ENCODE measurements at places on chromosomes 11 and 22.

GRCh38 chr11:122784325-122784955 lies 53.9 kb upstream of the CRTAM start:
- peak; percentile 81 for DNase-seq

- DNase-seq: peak; percentile 56
These were observed 44.9 kb downstream of the PACSIN2 start for GRCh38 chr22:42970029-42970428.

- no peak for DNase-seq
These were observed 8.0 kb downstream of the APBB1 start for GRCh38 chr11:6410695-6411430.

DNA sequence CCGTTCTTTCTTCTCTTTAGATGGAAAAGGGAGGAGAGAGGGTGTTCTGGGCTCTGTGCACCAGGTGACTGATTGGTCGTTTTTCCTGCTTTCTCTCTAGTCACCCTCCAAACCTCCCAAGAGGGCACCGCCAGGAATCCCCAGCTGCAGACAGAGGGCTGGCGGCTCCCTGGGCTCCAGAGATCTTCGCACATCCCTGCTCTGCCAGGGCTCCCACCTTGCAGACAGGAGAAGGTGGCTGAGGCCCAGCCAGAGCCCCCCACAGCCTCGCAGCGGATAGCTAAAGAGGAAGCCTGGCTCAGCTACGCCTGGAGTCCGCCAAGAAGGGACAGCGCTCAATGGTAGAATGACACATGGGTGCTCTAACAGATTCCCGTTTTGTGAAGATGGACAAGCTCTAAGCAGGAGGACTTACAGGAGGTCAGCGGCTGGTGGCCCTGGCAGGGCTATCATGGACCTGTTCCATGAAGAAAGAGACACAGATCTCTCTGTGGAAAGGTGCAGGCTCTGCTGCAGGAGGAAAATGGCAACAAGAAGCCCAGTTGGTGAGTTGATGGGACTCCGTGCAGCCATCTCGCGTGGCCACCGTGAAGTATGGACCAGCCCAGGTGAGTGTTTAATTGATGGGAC lies 976.9 kb downstream of the BRD1 start:
- no peak for DNase-seq

GRCh38 chr22:45769569-45770210 lies 98.1 kb downstream of the ATXN10 start:
- DNase-seq: no peak

GRCh38 chr11:125498521-125498920 lies 2.5 kb upstream of the FEZ1 start:
- no peak for DNase-seq

GRCh38 chr22:25051983-25052710 lies 99.6 kb downstream of the KIAA1671 start:
- peak; percentile 23 for DNase-seq

DNA sequence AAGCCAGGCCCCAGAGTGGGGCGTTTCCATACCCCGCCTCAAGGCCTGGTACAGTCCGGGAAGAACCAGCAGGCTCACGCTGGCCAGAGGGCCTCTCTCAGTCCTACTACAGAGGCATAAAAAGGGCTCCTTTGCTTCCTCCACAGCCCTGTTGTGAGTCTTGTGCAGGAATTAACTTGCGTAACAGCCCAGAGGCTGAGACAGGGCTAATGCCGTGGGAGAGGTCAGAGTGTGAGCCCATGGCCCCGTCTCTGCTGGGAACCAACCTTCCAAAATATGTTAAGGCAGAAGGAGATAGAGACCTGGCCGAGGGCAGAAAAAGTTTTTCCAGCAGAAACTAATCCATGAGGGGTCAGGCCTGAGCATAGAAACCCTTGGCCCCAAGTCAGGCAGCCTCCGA lies 19.9 kb upstream of the TMEM184B start:
- no peak for DNase-seq

GRCh38 chr22:40426594-40427333 lies 56.4 kb downstream of the SGSM3 start:
- DNase-seq: no peak

- DNase-seq: no peak
These were observed 346.0 kb upstream of the NCAM1 start for GRCh38 chr11:112615238-112615637.

- DNase-seq: no peak
These were observed 35.9 kb downstream of the MMP27 start for GRCh38 chr11:102669664-102670063.

DNA sequence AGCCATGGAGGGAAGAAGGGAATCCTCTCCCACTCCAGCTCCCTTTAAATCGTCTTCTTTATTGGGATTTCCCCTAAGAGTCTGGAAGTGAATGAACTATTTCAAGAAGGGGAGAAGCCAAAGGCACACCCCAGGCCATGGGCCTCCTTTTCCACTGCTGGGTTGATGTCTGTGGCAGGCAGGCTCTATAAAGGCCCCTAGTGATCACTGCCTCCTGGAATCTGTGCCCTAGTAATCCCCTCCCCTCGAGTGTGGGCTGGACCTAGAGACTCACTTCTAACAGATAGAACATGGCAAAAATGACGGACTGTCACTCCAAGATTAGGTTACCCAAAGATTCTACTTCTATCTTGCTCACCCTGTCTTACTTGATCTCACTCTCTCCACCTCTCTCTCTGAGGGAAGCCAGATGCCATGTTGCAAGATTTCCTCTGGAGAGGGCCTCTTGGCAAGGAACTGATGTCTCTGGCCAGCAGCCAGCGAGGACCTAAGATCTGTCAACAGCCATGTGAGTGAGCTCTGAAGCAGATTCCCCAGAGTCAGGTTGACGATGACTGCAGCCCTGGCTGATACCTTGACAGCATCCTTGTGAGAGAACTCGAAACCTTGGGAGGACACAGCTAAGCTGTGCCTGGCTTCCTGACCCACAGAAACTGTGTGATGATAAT lies 444.8 kb downstream of the SOX6 start:
- peak; percentile 16 for DNase-seq

- DNase-seq: peak; percentile 90
These were observed 10.5 kb downstream of the TOLLIP start for GRCh38 chr11:1298695-1299492.

GRCh38 chr11:66321606-66322005 lies 4.8 kb upstream of the CD248 start:
- DNase-seq: no peak

DNA sequence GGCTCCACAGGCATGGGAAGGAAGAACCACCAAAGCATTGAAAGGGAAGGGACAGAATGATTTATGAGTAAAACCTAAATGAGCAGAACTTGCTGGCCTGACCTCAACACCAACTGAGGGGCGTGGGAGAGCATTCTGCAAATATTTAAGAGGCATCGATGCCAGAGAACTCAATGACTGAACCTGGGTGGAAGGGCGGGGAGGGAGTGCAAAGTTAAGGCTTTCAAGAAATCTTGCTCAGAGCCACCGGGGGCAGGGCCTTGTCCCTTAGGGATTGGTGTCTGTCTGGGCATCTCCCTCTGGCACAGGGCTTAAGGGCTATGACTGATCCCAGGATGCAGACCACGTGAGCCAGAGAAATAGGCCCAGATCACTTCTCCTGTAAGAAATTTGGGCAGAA lies 137.1 kb downstream of the ADAMTS15 start:
- peak; percentile 87 for DNase-seq

- no peak for DNase-seq
These were observed 77.8 kb upstream of the GDPD4 start for GRCh38 chr11:77379253-77379652.

DNA sequence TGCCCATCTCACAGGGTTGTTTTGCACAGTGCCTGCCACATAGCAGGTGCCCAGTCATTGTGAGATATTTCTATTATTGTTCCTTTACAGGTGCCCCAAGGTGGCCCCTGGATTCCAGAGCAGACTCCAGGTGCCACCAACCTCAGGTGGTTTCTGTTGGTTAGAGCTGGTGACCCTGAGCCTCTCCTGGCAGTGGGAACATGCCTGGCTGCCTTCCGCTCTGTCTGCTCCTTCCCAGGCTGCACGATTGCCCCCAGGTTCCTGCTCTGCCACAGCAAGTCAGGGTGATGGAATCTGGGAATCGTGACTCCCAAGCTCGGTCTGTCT lies 12.6 kb upstream of the OMP start:
- DNase-seq: no peak

GRCh38 chr11:9121469-9121796 lies 30.0 kb upstream of the SCUBE2 start:
- DNase-seq: no peak

- peak; percentile 89 for DNase-seq
These were observed 39.1 kb upstream of the SHISAL1 start for GRCh38 chr22:44351685-44352377.

DNA sequence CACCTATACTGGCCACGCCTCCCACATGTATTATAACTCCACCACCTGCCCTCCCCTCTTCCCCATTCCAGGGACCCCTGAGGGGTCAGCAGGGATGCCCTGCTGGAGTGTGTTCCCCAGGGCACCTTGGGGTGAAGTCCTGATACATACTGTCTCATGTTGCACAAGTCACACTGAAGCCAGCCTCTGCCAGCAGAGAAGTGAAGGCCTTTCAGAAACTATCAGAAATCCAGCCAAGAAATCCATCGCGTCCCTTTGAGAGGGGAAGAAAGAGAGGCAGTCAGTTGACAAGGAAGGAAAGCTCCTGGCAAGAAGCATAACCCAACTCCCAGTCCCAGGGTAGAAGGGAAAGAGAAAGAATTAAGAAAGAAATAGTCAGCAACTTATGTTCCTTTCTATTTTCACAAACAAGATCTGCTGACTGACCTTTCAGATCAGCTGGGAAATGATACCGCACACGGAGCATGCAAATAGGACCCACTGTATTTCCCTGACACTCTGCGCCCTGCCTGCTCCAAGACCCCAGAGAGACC lies 45.2 kb downstream of the SC5D start:
- DNase-seq: no peak

DNA sequence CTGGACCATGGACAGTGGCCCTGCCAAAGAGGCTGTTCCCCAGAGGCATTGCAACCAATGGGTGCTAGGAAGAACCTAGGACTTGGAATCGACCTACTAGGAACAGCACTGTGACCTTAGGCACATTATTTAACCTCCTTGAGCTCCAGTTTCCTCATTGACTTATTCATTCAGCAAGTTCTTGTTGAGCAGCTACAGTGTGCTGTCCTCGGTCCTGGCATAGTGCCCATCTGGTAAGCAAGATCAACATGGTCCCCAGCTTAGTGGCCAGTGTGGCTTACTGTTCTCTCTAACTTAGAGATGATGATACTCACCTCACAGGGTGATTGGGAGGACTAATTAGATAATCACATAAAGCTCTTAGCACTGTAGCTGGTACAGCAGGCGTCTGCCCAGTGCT lies 8.2 kb downstream of the ABCG4 start:
- no peak for DNase-seq

- DNase-seq: no peak
These were observed 32.3 kb upstream of the CYP2D6 start for GRCh38 chr22:42162728-42163489.
